Midbrain (tissue), 1 donor: ENCODE measurements at places on chromosomes 5 and 9.

- DNase-seq = no peak
These were observed 122.5 kb downstream of the RFX3 start for GRCh38 chr9:3403315-3403714.

GRCh38 chr9:23551311-23551721 is 274.7 kb downstream of the ELAVL2 start:
- DNase-seq = no peak

DNA sequence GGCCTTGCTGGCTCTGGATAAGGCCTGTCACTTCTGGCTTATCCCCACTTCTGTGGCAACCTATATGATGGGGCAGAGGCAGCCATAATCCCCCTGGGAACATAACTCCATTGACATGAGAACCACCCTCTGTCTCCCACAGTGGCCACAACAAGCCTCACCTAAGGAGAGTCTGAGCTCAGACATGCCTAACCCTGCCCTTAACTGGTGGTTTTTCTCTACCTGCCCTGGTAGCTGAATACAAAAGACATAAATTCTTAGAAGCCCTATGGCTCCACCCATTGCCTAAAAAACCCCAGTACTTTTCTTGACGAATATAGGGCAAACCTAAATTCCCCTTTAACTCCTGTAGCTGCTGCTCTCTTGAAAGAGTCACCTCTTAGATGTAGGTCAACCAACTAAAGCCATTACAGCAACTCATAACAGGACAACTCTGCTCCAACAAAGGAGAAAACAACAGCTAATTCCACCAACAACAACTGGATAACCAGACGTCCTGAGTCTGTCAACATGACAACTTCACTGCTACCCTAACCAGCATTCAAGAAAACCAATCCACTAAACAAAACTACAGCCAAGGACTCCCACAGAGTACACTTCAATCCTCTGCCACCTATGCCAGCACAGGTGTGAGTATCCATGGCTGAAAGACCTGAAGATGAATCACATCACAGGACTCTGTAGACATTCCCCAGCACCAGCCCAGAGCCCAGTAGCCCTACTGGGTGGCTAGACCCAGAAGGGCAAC is 427.7 kb downstream of the PRELID2 start:
- no peak for DNase-seq

- no peak for DNase-seq
These were observed 97.2 kb upstream of the ISL1 start for GRCh38 chr5:51286046-51286445.

GRCh38 chr9:96413302-96414221 is 4.6 kb downstream of the ZNF367 start:
- DNase-seq = peak; percentile 59

DNA sequence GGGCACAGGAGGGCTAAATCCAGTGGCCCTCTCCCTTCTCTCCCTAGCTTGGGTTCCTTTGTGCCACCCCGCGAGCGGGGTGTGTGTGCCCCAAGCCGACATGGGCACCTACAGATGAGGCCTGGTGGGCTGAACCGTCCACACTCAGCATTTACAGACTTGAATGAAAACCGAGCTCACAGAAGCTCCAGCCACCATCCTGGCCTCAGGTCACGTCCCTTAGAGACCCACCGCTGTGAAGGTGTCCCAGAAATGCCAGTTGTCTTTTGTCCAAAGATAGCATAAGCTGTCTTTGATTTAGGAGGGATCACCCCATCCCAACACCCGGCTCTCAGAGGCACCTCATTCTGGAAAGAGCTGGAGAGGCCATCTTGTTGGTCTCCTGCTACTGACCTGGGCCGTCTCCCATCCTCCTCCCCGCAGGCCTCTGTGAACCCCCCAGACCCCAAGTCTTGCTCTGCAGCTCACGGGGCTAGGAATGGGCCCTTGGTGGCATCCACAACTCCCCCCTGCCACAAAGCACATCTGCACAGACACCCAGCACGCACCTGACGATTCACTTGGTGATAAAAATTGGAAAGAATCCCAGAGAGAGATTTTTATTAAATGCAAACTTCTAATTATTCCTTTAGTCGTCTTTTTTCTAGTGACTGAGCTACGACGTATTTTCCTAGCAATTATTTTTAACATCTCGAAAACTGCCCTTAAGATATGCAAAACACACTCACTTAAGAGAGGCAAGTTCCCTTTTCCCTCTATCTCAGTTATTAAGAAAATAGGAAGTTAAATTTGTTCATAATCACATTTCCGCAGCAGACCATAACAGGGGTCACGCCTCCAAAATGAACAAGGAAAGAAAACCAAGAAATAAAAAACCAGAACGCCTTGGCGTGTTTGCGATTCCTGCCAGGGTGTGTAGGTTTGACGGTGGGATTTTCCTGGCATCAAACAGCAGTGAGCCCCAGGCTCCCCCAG is 80.5 kb upstream of the LMX1B start:
- no peak for DNase-seq

DNA sequence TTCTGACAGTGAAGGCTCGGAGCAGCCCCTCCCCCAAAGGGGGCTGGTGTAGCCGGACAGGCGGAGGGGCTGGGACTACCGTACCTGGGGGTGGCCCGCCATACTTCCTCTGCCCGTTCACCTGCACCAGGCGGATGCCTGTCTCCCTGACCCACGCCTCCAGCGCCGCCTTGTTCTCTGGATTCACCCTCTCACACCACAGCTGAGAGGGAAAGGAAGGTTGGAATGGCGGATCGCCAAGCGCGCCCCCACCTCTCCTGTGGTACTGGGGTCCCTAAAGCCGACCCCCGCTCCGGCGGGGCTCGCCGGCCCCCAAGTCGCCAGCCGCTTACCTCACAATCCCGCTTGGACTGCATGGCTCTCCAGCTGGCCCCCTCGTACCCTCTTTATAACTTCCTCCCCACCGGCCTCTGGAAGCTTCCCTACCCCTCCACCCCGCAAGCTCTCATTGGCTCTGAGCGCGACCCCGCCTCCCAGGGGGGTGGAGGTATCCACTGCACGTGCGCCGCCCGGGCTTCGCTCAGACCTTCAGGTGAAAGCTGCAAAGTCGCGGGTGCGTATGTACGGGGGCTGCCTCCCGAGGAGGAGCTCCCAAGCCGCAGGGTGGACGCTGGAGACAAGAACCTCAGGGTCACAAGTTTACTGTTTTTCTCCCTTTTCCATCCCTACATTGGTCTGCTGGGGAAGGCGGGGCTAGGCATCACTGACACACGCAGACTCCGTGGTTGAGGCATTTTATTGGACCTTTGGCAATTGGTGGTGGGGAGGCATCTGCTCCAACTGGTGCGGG is at the start of gene DND1:
Gene DND1 (minus strand): TSS at position 390 of the 790 bp plus-strand sequence. CDS start 34 bp downstream, at position 356.
- DNase-seq = no peak

DNA sequence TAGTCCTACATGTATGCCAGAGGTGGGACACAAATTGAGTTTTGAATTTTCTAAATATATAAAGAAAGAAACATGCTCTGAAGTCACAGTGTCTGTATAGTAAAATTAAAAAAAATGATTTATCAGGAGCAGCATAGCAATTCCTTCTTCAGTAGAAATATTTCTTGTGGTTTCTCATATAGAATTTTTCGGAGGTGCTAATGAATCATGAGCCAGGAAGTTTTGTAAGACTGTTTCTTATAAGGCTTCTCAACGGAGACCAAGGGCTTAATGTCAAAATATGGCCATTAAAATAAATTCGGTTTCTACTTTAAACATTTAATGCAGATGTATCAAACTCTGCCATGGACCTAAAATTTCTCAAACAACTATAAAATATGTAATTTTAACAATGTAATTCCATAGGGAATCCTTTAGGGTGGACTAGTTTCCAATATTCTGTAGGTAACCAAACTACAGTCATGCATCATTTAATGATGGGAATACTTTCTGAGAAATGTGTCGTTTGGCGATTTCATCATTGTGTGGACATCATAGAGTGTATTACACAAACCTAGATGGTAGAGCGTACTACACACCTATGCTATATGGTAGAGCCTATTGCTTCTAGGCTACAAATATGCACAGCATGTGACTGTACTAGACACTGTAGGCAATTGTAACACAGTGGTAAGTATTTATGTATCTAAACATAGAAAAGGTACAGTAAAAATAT is 66.3 kb downstream of the ANKRD55 start:
- DNase-seq = no peak

DNA sequence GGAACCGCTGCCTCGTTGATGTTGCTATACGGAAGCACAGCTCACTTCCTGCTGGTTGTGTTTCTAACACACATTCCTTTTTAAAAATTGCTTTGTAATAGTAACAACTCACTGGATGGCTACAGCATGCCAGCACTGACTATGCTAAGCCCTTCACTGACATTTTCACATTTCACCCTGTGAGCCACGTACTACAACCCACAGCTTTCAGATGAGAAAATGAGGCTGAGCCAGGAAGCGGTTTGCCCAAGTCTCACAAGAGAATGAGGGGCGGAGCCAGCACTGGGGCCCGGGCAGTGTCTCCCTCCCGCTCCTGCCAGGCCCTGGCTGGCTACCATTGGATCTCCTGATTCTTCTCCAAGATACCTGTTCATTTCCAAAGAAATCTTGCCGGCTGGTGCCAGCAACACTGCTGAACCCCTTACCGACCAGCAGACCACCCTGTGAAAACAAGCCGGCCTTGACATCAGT is 38.3 kb downstream of the FAM78A start:
- DNase-seq = peak; percentile 36

DNA sequence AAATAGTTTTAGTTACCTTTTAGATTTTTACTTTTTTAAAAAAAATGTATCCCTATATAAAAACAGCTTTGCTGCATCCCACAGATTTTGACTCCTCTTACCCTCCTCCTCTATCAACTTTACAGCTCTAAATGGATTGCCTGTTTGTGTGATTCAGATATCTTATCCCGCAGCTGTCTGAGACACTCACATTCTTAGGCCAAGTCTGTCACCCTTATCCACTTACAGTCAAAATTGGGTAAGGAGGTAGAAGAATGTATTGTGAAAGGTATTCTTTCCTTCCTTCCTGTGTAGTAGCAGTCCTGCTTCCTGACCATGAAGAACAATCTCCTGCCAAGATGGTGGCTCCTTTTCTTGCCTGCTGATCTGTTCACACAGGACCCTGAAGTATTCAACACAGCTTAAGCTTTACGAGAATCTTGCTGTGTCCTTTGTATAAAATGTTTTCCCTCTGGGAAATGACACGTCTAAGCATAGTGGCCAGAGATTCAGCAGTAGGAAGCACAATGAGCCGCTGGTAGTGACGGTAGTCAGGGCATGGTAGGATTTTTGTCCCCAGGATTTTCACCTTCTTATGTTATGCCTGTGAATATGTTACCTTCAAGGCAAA is 67.7 kb upstream of the ST8SIA4 start:
- DNase-seq = no peak

GRCh38 chr5:59722874-59723273 is 170.7 kb downstream of the PDE4D start:
- no peak for DNase-seq

DNA sequence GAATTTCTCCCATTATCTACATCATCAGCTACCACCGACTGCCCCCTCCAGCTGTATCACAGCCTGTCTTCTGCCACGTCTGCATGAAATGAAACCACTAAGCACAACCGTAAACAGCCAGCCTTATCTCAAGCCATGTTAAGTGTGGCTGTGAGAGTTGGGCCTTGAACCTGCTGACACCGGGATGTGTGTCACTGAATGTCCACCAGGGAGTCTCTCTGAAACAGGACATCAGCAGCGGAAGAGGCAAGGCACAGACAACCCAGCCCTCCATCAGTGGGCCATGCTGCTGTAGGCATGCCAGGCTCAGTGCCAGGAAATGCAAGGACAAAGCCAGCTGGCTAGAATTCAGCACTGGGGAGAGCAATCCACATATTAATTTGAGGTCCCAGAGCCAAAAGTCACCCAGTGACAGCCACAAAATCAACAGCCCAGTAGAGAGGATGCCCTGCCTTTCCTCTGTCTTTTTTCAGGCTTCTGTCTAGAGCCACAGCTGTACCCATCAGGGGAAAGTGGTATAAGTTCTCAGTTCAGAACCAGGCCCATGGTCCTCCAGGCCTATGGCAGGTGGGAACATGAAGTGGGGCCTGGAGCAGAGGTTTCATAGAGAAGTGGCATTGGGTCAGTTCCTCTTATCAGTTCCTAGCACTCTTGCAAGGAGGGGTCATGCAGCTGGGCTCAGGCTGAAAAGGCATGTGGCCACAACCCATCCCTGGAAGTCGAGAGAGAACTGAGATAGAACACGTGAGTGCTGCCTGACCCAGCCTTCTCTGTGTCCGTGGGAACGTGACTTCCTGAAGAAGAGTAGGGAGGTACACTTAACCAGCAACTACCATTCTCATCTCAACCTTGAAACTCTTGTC is 199.4 kb downstream of the ESM1 start:
- DNase-seq = peak; percentile 73

DNA sequence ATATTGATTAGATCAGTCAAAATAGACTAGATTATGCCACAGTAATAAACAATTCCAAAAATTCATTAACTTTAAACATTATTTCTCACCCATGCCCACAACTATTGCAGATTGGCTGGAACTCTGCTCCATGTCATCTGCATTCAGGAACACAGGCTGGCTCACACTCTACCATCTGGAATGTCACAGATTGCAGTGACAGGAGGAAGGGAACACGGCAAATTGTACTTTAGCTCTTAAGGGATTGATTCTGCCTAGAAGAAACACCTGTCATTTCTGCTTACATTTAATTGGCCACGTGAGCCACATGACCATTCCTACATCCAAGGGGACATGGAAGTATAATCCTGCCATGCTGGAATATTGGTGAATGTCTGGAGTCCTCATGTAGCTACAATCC is 54.4 kb downstream of the ATPSCKMT start:
- no peak for DNase-seq

- no peak for DNase-seq
These were observed 21.5 kb downstream of the IL6ST start for GRCh38 chr5:55973296-55973695.

GRCh38 chr5:107514305-107514704 is 156.4 kb downstream of the EFNA5 start:
- no peak for DNase-seq

GRCh38 chr5:54217826-54218503 is 92.4 kb downstream of the ARL15 start:
- DNase-seq = peak; percentile 75

DNA sequence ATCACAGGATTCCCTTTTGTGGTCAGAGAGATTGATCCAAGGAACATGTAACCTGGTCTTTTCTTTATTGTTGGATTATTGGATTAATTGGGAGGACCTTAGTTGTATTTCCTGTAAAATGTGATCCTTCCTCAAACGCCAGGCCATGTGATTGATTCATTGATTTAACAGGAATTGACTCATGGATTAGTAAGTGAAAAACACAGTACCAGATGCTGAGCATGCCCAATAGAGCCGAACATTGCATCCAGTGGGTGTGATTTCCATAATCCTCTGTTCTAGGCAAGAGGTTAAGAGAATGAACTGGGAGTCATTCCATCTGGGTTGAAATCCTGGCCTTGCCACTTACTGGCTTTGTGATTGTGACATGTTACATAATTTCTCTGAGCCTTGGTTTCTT is 522.3 kb downstream of the MAT2B start:
- peak; percentile 27 for DNase-seq
